SJCRH30 (cell line): ENCODE measurements at places on chromosomes 13 and 19.

DNA sequence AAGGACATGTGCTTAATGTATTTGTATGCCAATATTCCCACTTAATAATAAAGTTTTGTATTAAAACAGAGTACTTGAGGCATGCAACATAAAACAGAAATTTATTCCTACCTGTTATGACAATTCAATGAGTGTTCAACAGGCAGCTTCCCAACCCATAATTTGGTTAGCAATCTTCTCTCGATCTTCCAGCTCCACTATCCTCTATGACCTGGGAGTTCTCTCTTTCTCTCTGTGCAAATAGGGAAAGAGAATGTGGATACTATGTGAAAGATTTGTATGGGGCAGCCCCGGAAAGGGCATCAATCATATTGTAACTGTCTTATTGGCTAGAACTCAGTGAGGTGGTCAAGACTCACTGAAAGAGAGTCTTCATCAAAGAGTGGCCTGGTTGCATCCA is 644.9 kb upstream of the PCDH20 start:
- no peak overlapping the region for H3K27ac ChIP-seq
- no peaks in the 10 kb centered on the region for H3K27me3 ChIP-seq
- no peaks in the 10 kb centered on the region for H3K4me1 ChIP-seq
- no peaks in the 10 kb centered on the region for H3K36me3 ChIP-seq
- no peak overlapping the region for H3K4me3 ChIP-seq

- DNase-seq = no peak
- H3K4me3 ChIP-seq = no peak overlapping the region
- H3K36me3 ChIP-seq = no peaks in the 10 kb centered on the region
- H3K27ac ChIP-seq = no peak overlapping the region
Observed at GRCh38 chr13:107843281-107843680, 372.1 kb downstream of the LIG4 start.

DNA sequence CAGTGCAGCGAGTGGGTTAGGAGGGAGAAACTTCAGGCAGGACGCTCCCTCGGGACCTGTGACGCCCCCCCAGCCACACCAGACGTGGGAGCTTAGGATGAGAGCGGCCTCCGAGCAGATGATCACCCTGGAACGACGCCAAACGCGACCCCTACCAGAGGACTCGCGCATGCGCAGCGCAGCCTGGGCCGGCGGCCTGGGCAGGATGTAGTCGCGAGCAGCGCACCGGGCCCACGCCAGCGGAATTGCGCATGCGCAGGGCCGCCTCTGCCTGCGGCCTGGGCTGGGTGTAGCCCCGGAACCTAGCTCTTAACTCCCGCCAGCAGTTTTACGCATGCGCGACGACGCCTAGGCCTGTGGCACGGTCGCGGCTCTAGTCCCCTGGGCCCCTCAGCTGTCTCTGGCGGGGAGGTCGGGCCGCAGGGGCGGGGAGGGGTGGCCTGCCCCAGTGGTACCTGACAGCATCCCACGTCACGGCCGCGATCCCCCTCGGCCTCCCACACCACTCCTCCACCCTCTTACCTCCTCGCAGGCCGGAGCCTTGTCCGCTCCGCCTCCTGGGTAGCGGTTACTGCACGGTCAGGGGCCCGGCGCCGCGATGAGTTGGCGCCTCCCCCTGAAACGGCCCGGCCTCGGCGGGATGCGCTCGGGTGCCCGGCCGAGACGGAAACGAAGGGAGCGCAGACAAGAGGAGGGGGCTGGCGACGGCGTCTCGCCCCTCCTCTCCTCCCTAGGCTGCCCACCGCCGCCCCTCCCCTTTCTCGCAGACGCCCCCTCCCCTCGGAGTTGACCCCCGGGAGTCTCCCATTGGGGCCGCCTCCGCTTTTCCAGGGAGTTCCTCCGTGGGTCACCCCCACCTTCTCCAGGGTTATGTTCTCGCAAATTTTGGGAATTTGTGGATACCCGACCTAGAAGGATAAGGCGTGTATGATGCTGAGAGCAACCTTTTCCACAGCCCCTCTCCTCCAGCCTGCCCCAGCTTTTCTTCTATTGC is at the start of gene RCBTB2:
TSS of gene RCBTB2 (minus strand) at position 575 of the 994 bp plus-strand sequence. CDS start 11,141 bp downstream, outside the sequence.
- no peaks in the 10 kb centered on the region for H3K27me3 ChIP-seq
- no peaks in the 10 kb centered on the region for H3K36me3 ChIP-seq
- peak; percentile 99 for DNase-seq
- 0 out of 2 replicates have a peak, but pooled peaks cover 7% of the 10 kb centered on the region for H3K4me1 ChIP-seq
- peak within 1 kb of the TSS; percentile 65 for H3K4me3 ChIP-seq
- H3K27ac ChIP-seq = peak within 1 kb of the TSS; percentile 76

- no peak overlapping the region for H3K27ac ChIP-seq
- H3K4me1 ChIP-seq = peaks cover 22% of the 10 kb centered on the region
- no peak for DNase-seq
- no peaks in the 10 kb centered on the region for H3K36me3 ChIP-seq
- H3K27me3 ChIP-seq = no peaks in the 10 kb centered on the region
Observed at GRCh38 chr19:6232601-6233055, 47.1 kb downstream of the MLLT1 start.

DNA sequence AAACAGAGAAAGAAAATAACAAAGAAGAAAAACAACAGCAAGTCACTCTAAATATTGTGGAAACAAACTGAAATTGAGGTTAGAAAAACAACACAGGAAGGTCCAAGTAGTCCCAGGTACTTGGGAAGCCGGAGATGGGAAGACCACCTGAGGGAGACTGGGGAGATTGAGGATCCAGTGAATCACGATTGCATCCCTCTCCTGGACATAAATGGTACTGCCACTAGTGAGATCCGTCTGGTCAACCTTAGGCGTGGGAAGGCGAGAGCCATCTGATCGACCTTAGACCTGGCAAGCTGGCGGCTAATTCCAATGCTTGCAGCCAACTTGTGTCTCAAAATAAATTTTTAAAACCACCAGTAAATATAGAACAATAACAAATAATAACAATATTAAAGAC is 81.9 kb downstream of the ZNF726 start:
- peak; percentile 53 for DNase-seq
- no peak overlapping the region for H3K27ac ChIP-seq
- H3K27me3 ChIP-seq = no peaks in the 10 kb centered on the region
- H3K36me3 ChIP-seq = no peaks in the 10 kb centered on the region

DNA sequence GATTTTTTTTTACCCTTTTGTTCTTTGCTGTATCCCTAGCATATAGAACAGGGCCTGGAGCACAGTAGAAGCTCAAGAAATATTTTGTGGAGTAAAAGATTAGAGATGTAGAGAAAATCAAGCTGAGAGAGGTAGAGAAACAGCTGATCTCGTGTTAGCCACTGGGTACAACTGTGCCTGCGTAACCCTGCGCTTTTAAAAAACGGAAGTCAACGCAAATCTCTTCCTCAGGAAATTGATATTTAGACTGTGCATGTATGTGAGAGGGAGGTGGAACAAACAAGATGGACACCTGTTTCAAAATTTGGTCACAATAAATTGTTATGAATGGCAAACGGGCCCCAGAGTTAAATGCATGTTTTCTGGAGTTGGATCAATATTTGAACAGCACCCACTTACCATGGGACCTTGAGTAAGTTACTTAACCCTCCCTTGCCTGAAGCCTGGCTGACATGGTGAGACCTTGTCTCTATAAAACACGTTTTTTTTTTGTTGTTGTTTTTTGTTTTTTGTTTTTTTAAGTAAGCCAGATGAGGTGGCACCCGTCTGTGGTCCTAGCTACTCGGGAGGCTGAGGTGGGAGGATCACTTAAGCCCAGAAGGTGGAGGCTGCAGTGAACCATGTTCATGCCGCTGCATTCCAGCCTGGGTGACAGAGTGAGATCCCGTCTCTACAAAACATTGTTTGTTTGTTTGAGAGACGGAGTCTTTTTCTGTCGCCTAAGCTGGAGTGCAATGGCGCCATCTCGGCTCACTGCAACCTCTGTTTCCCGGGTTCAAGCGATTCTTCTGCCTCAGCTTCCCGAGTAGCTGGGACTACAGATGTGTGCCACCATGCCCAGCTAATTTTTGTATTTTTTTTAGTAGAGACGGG is 3.3 kb upstream of the EPOR start:
- no peak overlapping the region for H3K27ac ChIP-seq
- H3K36me3 ChIP-seq = no peaks in the 10 kb centered on the region
- no peaks in the 10 kb centered on the region for H3K4me1 ChIP-seq

DNA sequence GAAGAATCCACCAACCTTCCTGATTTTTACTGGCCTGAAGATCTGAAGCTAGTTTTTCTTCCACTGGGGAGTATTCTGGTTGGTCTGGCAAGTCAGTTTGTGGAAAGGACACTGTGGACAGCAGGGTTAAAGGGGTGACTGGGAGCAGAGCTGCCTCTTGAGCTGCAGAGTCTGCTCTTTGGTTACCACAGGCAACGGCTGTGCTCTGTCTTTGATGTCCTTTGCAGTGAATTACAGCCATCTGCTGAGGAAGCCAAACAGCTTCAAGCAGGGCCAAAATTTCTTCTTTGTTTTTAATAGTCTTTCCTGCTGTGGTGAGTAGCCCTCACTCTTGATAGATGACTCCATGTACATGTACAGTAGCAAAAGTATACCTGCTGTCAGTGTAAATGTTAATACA is 75.7 kb downstream of the ZNF100 start:
- H3K27me3 ChIP-seq = no peaks in the 10 kb centered on the region
- no peak overlapping the region for H3K27ac ChIP-seq
- H3K4me3 ChIP-seq = no peak overlapping the region

- 0 out of 2 replicates have a peak, but pooled peaks cover 7% of the 10 kb centered on the region for H3K4me1 ChIP-seq
- H3K27me3 ChIP-seq = no peaks in the 10 kb centered on the region
- peak overlapping the region; percentile 59 for H3K4me3 ChIP-seq
- no peak for DNase-seq
- no peaks in the 10 kb centered on the region for H3K36me3 ChIP-seq
Observed at GRCh38 chr19:10870501-10870954, 825 bp upstream of the CARM1 start.

- no peaks in the 10 kb centered on the region for H3K27me3 ChIP-seq
- no peak overlapping the region for H3K4me3 ChIP-seq
- peaks cover 63% of the 10 kb centered on the region for H3K36me3 ChIP-seq
- H3K27ac ChIP-seq = no peak overlapping the region
Observed at GRCh38 chr19:44653977-44654774, 10.5 kb downstream of the PVR start.

GRCh38 chr19:543910-544608 is at the start of gene GZMM:
TSS of gene GZMM (plus strand) at chr19:544053. CDS start at chr19:544072, 19 bp downstream.
- H3K4me3 ChIP-seq = no peak within 1 kb of the TSS
- no peak for DNase-seq
- no peak within 1 kb of the TSS for H3K27ac ChIP-seq

- H3K4me1 ChIP-seq = no peaks in the 10 kb centered on the region; the same call in 1 of the 2 replicates
- no peak overlapping the region for H3K4me3 ChIP-seq
- no peaks in the 10 kb centered on the region for H3K27me3 ChIP-seq
Observed at GRCh38 chr19:46390866-46391265, 22.5 kb downstream of the CCDC8 start.

DNA sequence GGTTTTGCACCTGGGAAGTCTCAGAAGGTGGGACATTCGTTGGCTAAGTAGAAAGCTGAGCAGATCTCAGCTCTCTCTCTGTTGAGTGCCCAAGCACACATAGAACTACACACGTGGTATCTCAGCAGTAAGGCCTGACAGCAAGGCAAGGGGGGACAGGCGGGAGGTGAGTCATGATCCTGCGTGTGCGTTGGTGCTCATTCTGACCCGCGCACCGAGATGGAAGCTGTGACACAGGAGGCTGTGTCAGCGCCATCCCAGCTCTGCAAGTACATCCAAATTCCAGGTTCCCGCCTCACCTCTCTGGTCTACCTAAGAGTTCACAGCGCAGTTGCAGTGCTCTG is 135.7 kb downstream of the USP12 start:
- H3K27me3 ChIP-seq = no peaks in the 10 kb centered on the region
- peaks cover 22% of the 10 kb centered on the region for H3K4me1 ChIP-seq

GRCh38 chr13:98207416-98207815 is 30.3 kb upstream of the RNF113B start:
- no peak for DNase-seq
- no peak overlapping the region for H3K4me3 ChIP-seq
- no peak overlapping the region for H3K27ac ChIP-seq
- H3K4me1 ChIP-seq = no peaks in the 10 kb centered on the region
- H3K27me3 ChIP-seq = no peaks in the 10 kb centered on the region
- H3K36me3 ChIP-seq = no peaks in the 10 kb centered on the region; the same call in 1 of the 2 replicates

DNA sequence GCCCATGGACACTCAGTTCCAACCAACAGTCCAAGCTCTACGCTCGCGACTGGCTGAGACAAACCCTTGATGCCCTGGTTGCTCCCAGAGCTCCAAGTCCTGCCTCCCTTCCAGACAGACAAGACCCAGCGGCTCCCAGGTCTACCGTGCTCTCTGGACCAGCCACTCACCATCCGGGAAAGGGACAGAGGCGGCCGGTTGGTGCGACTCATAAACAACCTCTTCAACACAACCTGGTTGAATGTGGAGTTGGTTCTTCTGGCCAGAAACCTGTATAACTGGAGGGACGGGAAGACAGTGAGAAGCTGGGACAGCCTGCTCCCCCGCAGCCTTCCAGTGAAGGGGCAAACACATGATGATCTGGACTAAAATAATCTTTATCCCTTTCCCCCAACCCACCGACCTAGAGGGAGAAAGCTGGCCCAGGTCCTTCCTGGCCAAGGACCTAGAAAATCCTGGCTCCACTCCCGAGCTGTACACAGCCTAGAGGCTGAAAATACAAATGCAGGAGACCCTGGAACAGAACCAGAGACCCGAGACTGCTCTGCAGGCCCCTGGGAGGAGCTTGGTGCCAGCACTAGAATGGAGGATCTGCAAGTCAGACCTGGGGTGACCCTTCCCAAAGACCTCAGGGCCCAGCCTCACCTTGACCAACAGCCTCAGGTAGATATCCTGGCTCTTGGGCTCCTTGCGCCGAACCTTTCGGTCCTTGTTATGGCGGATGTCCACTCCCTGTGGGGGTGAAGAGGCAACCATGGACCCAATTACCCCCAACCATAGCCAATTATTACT is 1.6 kb downstream of the RPL18 start:
- no peaks in the 10 kb centered on the region for H3K27me3 ChIP-seq
- H3K27ac ChIP-seq = no peak overlapping the region
- DNase-seq = no peak
- H3K4me3 ChIP-seq = peak overlapping the region; percentile 88

DNA sequence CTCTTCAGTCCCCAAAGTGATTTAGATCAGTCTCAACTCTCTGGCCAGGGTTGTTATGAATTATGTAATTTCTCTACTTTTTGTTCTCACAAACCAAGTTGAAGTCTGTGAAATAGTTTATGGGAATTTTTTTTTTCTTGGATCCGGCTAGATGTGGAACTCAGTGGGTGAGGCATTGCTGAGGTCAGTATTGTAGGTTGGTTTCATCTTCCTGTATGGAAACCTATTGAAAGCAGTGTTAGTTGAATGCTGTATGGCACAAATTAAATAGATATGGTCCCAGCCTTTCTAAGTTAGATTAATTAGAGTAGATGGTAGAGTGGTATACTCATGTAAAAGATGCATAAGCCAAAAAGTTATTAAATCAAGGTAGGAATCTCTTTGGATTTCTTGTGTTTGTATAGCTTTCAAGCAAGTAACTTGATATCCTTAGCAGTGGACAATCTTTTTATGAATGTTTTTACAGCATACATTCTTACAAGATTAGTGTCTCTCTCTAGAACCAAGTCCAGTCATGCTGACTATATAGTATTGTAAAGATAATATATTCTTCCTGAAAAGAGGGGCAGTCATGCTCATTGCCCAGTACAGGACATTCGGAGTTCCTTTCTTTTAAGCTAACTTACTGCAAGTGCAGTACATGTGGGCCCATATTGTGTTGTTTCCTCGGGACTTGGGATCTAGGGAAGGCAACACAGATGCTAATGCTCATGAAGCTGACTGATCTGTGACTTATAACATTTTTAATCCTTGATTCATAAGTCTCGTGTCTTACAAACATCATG is 2541.1 kb downstream of the PCDH9 start:
- H3K4me1 ChIP-seq = no peaks in the 10 kb centered on the region
- no peaks in the 10 kb centered on the region for H3K27me3 ChIP-seq
- H3K4me3 ChIP-seq = no peak overlapping the region

GRCh38 chr19:18379803-18380747 is 5.9 kb upstream of the GDF15 start:
- H3K36me3 ChIP-seq = no peaks in the 10 kb centered on the region
- no peak overlapping the region for H3K27ac ChIP-seq
- peaks cover 23% of the 10 kb centered on the region for H3K4me1 ChIP-seq
- H3K27me3 ChIP-seq = no peaks in the 10 kb centered on the region
- no peak overlapping the region for H3K4me3 ChIP-seq
